NCI-H2227 treated with DMSO at 0.1 percent for 48 hours (cell line): ENCODE measurements at places on chromosomes 2 and 18.

DNA sequence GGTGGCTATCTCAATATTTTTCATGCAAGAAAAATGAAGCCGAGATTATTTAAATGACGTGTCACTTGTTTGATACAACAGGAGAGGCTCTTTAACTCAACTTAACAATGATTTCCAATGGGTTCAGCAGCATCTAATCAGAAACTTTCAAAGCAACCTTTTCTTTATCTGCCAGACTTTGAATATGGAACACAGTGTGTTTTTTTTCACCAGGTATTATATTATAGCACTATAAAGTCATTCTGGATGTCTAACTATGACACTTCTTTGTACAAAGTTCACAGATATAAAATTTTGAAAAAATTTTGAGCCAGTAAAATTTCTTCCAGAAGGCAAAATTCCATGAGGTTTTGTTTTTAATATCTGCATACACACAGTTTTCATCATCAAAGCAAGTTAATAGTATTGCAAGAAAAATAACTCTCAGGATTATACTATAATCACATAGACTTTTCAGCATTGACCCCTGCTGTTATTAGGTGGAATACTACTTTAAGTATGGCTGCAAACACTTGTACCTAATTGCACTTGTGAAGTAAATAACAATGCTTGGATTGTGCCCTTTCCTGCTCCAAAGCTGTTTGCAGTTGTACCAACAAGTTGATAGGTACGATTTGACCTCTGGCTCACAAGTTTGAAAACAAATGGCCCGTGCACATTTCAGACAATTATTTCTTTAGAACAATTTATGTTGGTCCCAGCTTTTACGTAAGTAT, 44.0 kb upstream of the DSG1 start:
- no peak for DNase-seq

GRCh38 chr2:62577994-62578781, 72.2 kb upstream of the TMEM17 start:
- no peak for DNase-seq

- DNase-seq: no peak
Observed at GRCh38 chr2:159094173-159094737, 125.8 kb downstream of the TANC1 start.

- DNase-seq: no peak
Observed at GRCh38 chr18:22663378-22663777, 245.7 kb upstream of the CTAGE1 start.

GRCh38 chr2:28642796-28643195, 108.8 kb upstream of the PPP1CB start:
- DNase-seq: no peak

DNA sequence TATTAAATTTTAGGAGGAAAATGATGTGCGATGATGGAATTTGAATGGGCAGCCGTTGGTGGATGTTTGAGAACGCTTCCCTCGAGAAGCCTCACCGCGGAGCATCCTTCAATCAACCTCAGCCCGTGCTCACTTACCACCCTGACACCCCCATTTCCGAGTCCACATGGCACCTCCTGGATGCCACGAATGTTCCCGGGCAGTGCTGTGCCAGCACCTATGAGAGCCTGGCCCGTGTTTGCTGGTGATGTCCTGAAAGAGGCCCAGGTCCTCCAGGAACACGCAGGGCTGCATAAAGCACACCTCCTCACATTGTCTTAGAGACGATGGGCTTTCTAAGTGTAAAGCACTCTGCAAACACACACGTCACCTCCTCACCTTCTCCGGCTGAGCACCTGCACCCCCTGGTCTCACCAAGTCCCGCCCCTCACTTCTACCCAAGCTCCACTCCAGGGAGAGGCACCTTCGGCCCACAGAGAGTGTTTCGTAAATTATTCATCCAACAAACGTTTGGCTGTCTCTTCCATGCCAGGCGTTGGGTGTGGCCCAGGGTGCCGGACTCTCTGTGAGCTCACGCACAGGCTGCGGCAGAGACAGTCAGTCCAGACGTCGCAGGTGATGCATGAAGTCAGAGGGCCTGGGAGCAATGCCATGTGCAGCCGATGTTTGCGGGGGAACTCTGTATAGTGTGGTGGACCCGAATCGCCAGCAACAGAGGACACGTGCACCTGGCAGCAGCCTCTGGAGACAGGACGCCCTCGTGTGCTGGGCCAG, 150.0 kb downstream of the TPO start:
- DNase-seq: no peak

GRCh38 chr2:200786826-200787225, 24.9 kb upstream of the BZW1 start:
- no peak for DNase-seq

DNA sequence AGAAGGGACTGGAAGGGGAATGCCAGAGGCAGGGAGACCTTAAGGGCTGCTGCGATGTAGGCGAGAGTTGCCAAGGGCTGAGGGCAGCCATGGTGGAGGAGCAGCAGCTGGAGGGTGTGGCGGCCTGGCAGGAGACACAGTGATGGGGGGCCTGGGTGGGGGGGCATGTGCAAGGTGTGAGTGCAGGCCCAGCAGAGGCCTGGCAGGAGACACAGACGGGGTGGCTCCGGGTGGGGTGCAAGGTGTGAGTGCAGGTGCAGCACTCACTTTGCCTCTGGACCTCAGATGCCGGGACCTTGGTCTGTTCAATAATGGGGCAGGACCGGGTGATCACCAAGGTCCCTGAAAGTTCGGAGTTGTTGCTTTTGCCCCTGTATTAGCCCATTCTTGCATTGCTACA, 76.2 kb upstream of the ODC1 start:
- DNase-seq: no peak

DNA sequence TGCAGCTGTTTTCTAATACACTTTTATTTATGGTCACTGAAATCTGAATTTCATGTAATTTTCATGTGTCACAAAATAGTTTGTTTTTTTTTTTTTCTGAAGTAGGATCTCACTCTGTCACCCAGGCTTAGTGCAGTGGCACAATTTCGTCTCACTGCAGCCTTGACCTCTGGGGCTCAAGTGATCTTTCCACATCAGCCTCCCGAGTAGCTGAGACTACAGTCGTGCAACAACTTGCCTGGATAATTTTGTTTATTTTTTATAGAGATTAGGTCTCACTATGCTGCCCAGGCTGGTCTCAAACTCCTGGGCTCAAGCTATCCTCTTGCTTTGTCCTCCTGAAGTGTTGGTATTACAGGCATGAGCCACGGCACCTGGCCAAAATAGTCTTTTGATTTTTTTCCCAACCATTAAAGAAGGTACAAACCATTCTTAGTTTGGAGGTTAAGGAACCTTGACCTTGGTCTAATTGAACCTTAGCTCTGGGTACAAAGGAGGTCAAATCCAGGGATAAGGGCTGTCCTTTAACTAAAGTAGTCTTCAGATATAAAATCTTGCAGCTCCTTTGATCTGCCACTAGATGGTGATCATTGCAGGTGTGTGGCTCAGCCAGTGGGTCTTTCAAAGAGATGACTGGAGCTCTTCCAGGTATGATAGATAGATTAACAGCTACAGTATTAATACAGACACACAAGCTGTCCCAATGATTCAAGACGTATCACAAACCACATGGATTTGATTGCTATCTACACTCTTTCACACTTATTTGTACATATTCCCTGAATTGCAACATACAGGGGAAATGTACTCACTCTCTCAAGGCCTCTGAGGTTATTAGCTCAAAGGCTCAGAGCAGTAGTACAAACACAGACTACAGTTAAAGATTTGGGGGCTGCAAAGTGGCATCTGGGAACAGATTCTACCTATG, 4.7 kb upstream of the KRCC1 start:
- DNase-seq: peak; percentile 59

GRCh38 chr2:59936048-59936447, 617.4 kb downstream of the BCL11A start:
- DNase-seq: no peak

GRCh38 chr18:34608064-34608463, 102.0 kb upstream of the DTNA start:
- DNase-seq: no peak

DNA sequence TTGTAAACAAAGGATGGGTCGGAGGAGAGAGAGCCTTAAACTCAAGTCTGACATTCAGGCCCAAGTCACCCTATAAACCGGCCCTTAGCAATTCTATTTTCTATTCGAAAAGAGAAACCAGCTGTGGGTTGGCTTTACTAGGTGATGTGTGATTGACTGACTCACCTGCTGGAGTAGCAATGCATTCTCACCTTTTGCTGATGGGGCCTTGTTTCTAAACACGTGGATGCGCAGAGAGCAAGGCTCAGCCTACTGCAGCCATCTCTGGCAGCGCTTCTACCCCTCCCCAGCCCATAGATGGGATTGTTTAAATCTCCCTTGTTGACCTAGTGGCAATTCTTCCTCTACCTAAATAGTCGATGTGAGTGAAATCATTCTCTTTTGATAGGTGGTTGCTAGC, 138.5 kb downstream of the MEIS1 start:
- DNase-seq: no peak

DNA sequence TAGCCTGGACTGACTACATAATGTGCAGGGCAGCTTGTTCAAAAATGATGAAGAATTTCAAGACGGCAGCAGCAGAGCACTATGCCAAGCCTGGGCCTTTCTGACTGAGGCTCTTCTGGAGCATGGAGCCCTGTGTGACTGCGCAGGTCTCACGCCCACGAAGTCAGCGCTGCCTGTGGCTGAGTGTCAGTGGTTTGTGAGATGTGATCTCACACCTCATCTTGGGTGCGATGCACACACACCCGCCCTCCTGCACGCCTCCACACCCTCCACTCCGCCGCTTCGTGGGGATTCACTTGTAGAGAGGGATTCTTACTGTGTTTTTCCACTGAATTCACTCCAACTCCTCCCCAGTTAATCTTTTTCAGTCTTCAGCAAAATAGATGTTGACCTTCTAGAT, 103.9 kb downstream of the VIT start:
- no peak for DNase-seq
